Neural crest cell (in vitro differentiated cells): ENCODE measurements at places on chromosomes 5 and 9. TPM values are rescaled to one million over a fixed set of nuclear protein-coding genes. Genes with fewer than 3 reads are reported as not detected.

Gene CCDC171
- total RNA-seq, result 6.1 and 7.2 TPM in 2 replicates

Gene LRRC26
- 0.37 and 0.48 TPM in 2 replicates for total RNA-seq

Gene ENG
- total RNA-seq, result 2.6 and 3.3 TPM in 2 replicates

Gene ANAPC2
- total RNA-seq, result 69.3 and 71.7 TPM in 2 replicates

GRCh38 chr9:551986-552929, 289.2 kb upstream of the DMRT1 start:
- DNase-seq, result no peak

- no peak for DNase-seq
Measured at GRCh38 chr5:180470361-180470760, 23.8 kb upstream of the CNOT6 start.

GRCh38 chr5:16467363-16468219, 2.0 kb upstream of the ZNF622 start:
- DNase-seq, result no peak

DNA sequence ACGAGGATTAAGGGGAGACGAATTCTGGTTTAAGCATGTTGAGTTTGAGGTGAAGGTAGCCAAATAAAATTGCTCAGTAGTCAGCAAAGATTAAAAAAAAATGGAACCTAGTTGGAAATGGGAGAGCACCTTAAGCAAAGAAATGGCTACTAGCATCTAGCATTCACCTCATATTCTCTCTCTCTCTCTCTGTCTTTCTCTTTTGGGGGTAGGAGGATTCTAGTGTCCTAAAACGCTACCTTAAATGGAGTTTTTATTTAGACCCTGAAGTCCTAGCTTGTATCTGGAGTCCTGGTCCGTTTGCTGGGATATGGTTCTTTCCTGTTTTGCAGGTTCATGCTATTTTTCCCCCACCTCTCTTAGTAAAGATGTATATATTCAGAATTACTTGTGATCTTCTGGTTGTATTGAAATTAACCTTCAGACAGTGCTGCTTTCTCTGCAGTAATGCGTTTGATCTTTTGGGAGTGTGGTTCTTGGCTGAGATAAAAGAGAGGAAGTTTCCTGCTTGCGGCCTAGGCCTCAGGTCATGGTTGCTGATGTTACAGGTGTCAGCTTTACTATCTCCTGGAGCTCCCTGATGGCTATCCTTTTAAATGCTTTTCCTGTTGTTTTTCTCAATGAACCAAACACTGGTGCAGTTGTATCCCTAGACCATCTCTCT, 8.0 kb downstream of the TGFBR1 start:
- no peak for DNase-seq

- no peak for DNase-seq
Measured at GRCh38 chr5:16568875-16569580, 47.8 kb downstream of the RETREG1 start.

- no peak for DNase-seq
Measured at GRCh38 chr5:175870820-175871447, 444 bp upstream of the CPLX2 start.

DNA sequence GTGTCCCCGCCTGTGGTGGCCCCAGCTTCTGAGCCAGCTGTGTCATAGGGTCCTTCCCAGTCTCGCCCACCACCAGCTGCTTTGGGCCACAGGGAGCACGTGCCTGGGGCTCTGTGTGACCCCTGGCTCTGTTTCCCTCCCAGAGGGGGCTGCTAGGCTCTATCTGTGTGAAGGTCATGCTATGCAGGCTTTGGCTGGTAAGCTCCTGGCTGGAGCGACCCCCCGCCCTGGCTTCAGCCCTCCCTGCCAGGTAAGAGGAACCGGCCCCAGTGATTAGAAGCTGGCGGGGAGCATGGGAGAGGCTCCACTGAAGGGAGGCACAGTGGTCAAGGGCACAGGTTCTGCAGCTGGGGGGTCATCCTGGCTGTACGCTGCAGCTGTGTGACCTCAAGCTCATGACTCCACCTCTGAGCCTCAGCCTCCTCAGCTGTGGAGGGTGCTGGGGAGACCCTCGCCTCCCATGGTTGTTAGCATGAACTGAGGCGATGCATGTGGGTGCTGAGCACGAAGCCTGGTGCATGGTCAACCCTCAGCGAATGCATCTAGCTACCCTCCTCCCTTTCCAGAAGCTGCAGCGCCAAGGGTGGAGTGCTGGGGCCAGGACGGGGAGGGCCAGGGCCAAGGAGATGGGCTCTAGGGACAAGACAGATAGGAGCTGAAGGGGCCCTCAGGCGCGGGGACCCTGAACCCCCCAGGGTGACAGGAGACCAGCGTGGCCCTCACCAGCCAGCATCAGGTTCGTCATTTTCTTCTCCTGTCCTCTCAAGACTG, 163.8 kb upstream of the MVB12B start:
- no peak for DNase-seq

GRCh38 chr5:73312146-73312871, 136.3 kb downstream of the FOXD1 start:
- no peak for DNase-seq

DNA sequence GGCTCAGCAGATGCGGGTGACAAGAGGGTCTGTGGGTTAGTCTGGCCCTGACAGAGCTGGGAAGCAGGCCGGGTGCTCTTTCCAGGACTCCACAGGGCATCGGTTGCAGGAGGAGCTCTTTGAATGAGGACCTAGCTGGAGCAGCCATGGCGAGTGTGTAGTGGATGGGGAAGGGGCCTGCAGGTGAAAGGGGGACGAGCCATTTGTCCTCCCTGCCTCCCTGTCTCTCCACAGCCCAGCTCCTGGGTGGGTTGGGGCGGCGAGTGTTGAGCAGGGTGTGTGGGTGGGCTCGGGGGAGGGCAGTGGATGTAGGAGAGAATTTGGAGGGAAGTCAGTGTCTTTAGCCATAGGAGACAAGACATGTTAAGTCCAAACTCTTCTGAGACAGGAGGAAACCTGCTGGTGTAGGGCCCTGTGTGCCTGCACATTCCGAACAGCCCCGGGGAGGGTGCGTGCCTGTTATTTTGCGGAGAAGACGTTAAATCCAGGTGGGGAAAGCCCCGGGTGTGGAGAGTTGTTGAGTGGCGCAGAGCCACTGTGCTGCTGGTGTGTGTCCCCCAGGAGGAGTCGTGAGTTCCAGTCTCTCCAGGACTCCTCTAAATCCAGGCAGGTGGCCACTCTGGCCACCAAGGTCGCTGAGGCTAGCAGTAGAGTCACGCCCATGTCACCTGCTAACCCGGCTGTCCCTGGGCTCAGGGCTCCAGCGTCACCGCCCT, 73.6 kb downstream of the PSMB7 start:
- no peak for DNase-seq

DNA sequence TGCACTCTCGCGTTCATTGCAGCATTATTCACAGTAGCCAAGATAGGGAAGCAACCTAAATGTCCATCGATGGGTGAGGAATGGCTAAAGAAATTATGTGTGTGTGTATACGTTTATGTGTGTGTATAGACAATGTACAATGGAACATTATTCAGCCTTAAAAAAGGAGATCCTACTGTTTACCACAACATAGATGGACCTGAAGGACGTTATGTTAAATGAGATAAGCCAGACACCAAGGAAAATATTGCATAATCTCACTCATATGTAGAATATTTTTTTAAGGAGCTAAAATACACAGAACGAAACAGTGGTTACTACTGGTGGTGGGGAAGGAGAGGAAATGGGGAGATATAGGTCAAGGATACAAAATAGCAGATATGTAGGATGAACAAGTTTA, 2.4 kb downstream of the KIF2A start:
- DNase-seq, result no peak
